Adrenal gland (tissue), 19 donors: ENCODE measurements at places on chromosomes 1 and 21. TPM values are rescaled to one million over a fixed set of nuclear protein-coding genes. Genes with fewer than 3 reads are reported as not detected.

DNA sequence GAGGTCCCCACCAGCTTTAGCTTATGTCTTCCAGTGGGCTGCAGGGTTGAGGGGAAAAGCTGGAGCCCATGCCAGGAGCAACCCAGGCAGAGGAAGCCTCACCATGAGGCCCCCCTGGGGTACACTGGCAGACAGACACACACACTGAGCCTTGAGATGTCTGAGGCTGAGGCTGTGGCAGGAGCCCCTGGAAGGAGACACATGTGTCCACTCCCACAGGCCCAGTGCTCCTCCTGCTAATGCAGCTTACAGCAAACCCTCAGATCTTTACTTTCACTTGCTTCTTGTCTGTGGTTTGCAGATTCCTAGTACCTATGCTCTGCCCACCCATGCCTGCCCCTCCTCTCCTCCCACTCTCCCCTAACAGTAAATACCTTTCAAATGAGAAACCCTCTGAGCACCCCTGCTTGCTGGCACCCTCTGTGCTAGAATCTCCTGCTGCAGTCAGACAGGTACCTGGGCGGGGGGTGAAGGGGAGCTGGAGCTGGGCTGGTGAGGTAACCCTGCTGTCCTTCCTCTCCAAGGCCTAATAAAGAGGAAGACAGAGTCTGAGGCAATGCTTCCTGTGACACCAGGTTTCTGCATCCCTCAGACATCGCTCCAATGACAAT lies 63.4 kb upstream of the NEK2 start:
- DNase-seq, result no peak

DNA sequence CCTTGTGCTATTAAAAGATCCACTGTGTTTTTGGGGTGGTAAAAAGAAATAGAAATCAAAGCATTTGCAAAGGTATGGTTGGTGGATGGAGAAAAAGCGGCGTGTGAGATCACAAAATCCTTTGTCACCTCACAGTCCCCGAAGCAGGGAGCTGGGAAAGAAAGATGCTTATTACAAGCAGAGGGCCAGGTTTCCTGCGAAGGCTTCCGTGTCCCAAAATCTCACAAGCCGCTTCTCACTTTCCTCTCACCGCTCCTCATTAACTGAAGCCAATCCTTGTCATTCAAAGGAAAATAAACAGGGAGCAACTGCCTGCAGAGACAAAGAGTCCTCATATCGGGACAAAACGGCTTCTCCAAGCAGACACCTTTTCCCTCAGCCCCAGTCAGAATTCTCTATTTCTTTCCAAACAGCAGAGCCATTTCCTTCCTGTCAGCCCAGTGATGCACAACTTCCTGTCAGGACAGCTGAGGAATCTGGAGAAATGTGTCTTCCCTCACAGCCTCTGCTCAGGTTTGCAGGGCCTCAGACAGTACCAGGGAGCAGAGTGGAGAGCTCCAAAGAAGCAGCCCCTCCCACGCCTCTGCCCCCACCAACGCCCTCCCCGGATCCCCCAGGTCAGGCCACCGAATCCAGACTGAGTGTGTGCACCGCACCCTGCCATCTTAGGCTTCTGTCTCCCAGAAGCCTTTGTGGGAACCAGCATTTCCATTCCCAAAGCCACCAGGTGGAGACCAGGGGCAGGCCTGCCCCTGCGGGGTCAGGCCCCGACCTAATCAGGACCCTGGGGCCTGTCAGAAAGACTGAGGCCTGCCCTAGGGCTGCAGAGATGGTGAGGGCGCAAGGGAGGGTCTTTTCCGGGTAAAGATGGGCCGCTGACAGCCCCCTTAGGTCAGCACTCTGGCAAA lies 29.6 kb downstream of the KCNN3 start:
- DNase-seq, result peak; percentile 27

GRCh38 chr1:155961937-155962336 lies 16.4 kb downstream of the ARHGEF2 start:
- DNase-seq, result no peak

Gene GPR137B
- 16.4 TPM for total RNA-seq

Gene MTR
- 44.3 TPM for total RNA-seq

DNA sequence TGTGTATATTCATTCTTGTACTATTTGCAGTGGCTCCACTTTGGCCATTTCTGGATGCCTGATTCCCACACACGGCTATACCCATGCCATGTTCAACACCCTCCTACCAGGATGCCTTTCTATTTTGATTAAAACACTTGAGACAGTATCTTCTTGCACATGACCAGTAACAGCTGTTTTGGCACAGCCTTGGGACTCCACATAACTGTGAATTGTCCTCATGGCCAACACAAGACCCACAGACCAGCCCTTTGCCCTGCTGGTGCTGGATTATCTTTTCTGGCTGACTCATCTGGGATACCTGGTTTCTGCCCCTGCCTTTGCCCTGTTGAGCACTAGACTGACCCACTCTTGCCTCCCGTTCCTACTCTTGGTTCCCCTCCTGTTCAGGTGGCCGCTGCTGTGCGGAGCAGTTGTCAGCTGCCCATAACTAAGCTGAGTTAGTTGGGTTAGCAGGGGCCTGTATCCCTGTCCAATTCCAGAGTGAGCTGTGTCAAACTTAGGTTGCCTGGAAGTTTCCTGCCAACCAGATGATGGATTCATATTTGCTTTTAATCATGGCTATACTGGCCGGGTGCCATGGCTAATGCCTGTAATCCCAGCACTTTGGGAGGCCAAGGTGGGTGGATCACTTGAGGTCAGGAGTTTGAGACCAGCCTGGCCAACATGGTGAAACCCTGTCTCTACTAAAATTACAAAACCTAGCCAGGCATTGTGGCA lies 10.8 kb upstream of the EYA3 start:
- no peak for DNase-seq
